ENCODE measurements at places on chromosomes 16 and 17.

DNA sequence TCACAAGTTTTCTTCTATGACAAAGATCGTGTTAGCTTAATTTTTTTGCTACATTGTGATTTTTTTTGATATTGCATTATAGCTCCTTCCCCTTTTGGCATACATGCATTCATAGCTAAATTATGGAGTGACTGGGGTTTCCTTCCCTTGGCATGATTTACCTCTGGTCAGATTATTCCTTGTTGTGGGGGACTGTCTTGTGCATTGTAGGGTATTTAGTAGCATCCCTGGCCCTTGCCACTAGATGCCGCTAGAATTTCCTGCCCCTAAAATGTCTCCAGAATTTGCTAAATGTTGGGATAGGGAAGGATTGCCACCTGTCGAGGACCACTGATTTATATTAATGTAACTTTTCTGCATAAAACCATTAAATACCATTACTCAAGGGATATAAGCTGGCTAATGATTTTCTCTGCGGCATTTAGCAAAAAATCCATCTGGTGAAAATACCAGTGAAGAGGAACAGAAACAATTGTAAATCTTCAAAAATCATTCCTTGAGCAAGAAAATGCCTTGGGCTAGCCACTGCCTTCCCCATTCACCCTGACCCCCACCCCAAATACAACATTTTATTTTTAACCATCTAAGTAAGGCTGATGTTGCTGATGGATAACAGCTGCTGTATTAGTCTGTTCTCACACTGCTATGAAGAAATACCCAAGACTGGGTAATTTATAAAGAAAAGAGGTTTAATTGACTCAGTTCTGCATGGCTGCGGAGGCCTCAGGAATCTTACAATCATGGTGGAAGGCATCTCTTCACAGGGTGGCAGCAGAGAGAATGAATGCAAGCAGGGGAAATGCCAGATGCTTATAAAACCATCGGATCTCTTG is 195.2 kb downstream of the MAP2K6 start:
- no peak for DNase-seq

DNA sequence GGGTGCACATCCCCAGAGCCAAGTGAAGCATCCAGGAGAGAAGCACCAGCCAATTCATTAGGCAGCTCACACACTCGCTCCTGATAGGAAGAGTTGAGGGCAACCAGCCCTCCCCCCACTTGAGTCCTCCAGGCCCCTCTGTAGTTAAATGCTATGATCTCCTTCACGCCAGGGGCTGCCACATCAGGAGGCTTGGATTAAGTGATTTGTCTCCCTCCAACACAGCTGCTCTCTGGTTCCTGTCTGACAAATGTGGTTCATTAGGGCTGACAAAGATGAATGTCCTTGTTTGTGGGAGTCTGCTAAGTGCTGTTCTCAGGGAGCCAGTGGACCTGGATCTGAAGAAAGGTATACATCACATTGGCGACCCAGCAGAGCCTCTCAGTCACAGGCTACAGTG is 94.5 kb upstream of the WSCD1 start:
- no peak for DNase-seq

DNA sequence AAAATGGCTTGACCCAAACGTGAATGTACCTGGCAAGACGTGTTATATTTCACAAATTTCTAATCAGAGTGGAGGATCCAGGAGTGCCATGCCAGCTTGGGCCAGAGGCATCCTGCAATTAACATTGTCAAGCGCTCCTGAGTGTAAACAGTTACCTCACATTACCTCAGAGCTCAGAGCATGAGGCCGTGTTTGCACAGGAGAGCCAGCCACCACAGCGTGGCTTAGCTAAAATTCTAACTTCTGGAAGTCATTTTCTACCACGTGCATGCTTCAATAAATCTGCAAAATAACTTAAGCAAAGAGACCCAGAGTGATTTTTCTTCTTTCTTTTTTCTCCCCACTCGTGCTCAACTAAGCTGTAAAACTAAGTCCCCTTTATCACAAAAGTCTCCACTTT is 769.0 kb downstream of the KCNJ2 start:
- DNase-seq, result no peak

- DNase-seq, result no peak
Measured at GRCh38 chr17:57033296-57033695, 51.8 kb upstream of the AKAP1 start.

GRCh38 chr17:58413684-58414083 is 3.6 kb downstream of the RNF43 start:
- no peak for DNase-seq

DNA sequence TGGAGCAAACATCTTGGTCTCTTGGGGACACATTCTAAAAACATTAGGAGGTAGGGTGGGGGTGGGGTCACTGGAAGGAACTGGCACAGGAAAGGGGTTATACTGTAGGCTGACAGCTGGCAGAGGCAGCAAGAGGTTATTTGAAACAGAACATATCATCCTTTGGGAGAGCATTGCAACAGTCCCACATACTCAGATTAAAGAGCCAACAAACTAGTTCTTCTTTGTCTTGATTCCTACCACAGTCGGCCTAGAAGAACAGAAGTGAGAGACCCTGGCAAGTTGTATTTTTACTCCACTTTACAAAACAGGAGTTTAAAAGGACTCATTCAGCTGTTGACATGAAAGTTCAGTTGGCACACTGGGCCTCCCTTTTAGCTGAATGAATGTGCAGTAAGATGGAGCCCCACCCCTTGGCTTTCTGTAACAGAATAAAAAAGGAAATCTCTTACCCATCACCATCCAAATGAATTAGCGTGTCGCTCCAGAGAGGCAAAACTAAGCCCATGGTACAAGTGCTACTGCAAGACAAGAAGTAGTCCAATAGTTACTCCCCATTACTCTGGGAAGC is 54.6 kb upstream of the CORO6 start:
- DNase-seq, result no peak

GRCh38 chr16:51159296-51159695 is 8.2 kb upstream of the SALL1 start:
- no peak for DNase-seq

DNA sequence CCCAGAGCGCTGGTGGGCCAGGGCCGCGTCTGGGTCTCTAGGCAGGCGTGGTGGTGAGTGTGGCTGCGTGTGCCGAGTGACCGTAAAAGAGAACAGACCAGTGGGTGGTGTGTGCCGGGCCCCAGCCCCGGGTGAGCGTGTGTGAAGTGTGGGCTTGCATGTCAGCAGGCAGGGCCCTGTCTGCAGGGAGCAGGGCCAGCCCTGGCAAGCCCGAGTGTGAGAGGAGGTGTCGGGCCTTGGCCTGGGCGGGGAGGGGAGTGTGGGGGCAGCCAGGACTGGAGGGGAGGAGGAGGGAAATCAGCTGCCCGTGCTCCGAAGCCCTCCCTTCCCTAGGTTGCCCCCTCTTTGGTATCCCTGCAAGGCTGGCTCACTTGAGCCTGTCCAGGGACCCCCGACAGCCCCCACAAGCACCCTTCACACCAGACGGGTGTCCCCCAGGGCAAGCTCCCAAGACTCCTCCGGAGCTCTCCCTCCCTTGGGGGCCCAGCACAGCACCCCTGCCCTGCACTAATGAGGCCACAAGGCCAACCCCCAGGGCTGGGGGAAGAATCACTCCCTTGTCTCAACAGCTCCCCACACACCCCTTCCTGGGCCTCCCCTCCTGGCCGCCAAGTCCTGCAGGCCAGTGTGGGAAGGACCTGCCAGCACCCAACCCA is 1.9 kb downstream of the USH1G start:
- no peak for DNase-seq

DNA sequence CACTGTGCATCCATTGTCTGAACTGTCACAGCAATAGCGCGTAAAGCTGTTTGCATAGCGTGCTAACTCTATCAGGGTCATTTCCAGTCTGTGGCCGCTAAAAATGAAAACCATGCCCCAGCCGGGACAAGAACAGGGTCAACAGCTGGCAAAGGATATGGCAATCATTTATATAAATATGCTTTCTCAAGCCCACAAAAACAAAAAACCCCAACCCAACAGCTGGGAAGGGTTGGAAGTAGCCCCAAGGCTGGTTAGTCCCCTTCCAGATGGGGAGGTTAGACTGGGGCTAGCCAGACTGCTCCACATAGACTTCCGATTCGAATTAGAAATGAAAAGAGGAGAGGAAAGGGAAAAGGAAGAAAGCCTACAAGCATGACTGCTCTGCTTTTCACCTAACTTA is 203.3 kb upstream of the TBX2 start:
- DNase-seq, result no peak

- DNase-seq, result no peak
Measured at GRCh38 chr17:8154608-8155155, 2.5 kb upstream of the PER1 start.

DNA sequence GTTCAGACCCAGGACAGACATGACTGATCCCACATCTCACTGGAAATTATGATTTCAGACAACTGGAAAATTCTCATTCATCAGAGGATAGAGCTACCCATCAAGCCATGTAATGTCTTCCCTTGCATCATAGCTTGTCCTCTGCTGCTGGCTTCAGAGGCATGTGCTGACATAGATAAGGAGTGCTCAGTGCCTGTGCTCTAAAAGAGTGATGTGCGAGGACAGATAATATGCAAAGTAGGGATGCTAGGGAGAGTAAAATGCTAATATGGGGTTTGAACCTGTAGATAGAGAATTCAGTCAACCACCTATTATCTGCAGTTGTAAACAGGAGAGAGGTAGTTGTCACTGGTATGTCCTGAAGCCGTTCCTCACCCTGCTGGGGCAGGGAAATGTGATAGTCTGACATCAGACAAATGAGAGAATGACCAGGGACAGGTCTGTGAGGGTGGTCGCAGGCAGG is 349.7 kb upstream of the CCL2 start:
- no peak for DNase-seq

DNA sequence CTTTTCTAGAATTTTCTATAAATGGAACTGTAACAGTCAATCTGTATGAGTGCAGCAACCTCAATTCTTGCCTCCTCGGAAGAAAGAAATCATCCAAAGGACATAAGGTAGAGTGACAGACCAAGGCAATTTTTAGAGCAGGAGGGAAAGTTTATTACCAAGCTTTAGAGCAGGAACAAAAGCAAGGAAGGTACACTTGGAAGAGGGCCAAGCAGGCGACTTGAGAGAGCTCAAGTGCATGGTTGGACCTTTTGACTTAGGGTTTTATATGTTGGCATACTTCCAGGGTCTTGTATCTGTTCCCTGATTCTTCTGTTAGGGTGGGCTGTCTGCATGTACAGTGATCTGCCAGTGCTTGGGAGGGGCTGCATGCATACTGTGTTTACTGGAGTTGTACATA is 50.3 kb downstream of the SCNN1G start:
- DNase-seq, result no peak

DNA sequence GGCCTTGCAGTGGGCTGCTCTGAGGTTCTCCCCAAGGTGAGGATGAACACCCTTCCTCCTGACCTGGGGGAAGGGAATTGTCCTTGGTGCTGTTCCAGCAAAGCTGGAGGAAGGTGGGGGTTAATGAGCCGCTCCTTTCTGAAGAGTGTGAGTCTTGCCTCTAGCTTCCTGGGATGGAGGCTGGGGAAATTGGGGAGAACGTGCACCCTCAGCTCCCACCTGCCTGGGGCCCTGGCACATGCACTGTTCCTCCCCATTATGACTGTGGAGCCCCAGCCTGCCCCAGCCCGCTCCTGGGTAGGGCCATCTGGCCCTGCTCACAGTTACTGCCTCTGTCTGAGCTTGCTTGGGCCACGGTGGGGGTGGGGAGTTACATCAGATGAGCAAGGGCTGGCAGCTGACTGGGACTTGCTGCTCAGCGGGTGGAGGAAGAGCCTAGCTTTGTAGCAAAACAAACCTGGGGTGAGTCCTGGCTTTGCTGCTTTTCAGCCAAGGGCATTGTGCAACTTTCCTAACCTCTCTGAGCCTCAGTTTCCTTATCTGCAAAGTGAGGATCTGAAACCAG is 11.1 kb downstream of the TNS4 start:
- DNase-seq, result no peak

DNA sequence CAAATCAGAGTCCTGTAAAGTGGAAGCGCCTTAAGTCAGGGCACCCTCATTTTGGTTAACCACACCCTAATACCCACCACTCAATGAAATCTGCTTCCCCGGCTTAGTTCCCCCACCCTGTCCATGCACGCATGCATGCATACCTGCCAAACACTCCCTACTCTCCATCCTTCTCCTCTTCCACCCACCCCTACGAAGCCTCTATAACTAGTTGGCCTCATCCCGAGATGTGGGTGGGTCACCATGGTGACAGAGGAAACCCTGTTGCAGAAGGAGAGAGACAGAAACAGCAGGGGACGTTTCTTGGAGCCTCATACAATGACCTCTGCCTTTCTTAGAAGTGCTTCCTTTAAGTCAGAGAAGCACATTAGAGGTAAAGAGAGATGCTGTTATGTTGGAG is 46.8 kb upstream of the DNAH9 start:
- DNase-seq, result no peak

DNA sequence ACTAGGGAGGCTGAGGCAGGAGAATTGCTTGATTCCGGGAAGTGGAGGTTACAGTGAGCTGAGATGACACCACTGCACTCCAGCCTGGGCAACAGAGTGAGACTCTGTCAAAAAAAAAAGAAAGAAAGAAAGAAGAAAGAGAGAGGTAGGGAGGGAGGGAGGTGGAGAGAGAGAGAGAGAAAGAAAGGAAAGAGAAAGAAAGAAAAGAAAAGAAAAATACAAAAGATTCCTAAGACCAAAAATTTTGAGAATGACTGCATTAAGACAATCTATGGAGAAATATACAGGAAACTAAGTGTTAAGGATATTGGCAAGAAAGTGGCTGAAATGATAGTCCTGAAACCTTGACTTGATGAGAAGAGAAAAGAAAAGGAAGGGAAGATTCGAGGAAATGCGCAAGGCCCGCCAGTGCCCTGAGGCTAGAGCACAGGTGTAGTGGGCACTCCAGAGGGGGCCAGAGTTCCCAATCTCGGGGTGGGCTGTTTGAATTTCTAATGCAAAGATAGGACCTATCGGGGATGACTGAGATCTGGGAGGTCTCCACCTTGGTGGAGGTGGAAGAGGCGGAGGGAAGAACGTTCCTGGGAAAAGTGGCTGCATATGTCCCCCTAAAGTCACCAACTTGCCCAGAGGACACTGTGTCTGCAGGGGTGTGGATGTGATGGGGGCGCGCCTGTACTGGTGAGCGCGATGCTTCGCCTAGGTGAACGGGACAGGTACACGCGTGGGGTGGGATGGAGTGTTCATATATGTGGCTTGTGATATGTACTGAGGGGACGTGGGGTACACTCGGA is 654 bp upstream of the SCNN1B start:
- no peak for DNase-seq

- no peak for DNase-seq
Measured at GRCh38 chr16:24289166-24289700, 33.1 kb downstream of the CACNG3 start.

All from stimulated activated CD8-positive, alpha-beta memory T cell treated with anti-CD3 and anti-CD28 coated beads, Interleukin-4, amount 100 ng/mL, for 4 hours (primary cell).